ENCODE measurements at places on chromosomes 7 and 10.

GRCh38 chr7:45389073-45389872, 184.9 kb upstream of the ADCY1 start:
- DNase-seq, result no peak

GRCh38 chr7:101781439-101781838, 36.0 kb upstream of the CUX1 start:
- no peak for DNase-seq

DNA sequence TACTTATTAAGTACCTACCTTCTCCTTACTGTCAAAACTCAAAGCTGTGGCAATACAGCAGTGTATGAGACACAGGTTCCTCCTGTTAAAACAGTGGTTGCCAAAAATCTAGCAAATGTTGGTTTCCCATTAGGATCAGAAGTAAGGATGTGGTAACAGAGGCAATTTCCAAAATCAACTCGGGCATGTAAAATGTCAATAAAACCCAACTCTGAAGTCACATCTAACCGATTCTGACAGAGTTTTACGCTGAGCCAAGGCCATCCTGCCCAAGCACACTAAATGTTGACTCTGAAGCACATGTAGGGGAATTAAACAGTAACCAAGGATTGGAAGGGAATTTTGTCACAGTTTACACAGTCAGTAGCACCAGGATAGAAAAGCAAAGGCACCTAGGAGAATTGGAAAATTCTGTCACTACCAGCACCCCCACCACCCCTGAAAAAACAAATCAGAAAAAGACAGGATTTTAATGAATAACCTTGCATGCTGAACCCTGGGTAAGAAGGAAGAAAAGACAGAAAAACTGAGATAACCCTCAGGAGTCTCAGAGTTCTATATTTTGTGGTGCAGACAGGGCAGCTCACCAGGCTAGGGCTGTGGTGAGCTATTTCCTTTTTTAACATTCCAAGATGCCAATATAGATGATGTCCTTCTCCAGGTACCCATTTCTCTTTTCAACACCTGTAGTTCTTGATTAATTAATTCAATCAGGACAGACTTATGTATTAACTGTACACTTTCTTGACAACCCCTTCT, 119.5 kb downstream of the DOCK4 start:
- no peak for DNase-seq

- DNase-seq, result no peak
These were observed 58.9 kb upstream of the STRIP2 start for GRCh38 chr7:129375141-129375938.

- no peak for DNase-seq
These were observed 72.0 kb upstream of the PARD3 start for GRCh38 chr10:34886906-34887642.

DNA sequence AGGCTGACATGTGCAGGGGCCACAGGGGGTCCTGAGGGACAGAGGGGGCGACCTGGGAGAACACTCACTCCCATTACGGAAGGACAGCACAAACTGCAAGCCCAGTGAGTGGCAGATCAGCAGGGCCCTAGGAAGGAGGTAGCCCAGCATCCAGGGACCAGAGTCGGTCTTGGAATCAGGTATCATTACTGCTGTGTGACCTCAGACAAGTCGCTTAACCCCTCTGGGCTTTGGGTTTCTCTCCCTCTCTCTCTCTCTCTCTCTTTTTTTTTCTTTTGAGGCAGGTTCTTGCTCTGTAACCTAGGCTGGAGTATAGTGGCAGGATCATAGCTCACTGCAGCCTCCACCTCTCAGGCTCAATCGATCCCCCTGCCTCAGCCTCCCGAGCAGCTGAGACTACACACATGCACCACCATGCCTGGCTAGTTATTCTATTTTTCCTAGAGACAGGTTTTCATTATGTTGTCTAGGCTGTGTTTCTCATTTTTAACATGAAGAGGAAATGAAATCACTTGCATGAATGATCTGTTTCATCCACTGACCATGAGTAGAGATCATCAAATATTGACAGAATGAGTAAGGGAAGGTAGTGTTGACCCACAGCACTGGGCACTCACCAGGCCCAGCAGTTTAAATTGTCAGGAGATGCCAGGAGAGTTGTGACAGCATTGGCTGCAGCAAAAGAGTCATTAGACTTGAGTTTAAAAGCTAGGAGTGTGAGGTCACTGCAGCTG, 49.4 kb downstream of the BUB3 start:
- no peak for DNase-seq

GRCh38 chr10:69629897-69630650, at the start of gene FAM241B:
Gene FAM241B, plus strand, starts transcription at chr10:69630247. Its CDS starts 1,497 bp downstream, at chr10:69631744.
- DNase-seq, result peak; percentile 23

DNA sequence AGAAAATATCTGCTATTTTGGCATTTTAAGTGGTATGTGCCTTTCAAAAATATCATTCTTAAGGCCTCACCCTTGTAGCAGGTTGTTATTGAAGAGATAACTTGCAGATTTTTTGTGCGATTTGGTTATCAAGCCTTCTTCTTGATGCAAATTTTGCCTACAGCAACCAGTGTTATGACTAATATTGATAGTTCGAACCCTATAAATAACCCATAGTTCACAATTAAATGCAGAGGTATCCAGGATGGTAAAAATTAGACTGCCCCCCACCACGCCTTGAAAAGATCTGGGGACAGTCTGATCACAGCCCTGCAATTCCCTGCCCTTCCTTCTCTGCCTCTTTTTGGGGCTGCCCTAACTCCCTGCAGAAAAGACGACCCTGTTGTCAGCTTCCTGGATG, 28.4 kb upstream of the RAPGEF5 start:
- DNase-seq, result no peak

DNA sequence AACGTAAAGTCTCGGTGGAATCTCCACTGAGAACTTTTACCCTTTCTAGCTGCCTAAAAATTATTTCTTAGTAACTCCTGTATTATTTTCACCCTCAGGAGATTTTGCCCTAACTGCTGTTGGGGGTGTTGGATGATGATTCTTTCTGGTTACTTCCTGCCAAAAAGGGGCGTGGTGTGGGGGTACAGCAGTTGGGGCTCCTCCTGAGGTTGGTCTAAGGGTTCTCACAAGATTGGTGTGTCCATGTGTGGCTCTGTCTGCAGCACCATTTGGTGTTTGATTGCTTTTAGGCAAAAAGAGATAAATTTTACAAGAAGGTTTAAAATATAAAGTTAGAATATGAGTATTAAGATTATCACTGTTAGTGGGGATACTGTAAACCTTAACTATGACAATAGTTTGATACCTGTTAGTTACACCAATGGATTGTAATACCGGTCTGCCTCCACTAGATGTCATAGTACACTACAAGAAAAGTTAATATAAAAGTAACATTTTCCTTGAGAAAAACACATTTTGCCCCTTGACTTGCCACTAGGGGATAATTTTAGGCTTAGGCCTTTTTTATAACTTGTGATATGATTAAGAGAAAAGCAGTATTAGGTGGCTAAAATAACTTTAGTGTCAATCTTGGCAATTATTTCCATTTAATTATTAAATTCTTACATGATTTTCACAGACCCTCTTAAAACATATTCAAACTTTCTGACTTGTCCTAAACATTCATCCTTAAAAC, 928.7 kb downstream of the IPMK start:
- DNase-seq, result peak; percentile 49

DNA sequence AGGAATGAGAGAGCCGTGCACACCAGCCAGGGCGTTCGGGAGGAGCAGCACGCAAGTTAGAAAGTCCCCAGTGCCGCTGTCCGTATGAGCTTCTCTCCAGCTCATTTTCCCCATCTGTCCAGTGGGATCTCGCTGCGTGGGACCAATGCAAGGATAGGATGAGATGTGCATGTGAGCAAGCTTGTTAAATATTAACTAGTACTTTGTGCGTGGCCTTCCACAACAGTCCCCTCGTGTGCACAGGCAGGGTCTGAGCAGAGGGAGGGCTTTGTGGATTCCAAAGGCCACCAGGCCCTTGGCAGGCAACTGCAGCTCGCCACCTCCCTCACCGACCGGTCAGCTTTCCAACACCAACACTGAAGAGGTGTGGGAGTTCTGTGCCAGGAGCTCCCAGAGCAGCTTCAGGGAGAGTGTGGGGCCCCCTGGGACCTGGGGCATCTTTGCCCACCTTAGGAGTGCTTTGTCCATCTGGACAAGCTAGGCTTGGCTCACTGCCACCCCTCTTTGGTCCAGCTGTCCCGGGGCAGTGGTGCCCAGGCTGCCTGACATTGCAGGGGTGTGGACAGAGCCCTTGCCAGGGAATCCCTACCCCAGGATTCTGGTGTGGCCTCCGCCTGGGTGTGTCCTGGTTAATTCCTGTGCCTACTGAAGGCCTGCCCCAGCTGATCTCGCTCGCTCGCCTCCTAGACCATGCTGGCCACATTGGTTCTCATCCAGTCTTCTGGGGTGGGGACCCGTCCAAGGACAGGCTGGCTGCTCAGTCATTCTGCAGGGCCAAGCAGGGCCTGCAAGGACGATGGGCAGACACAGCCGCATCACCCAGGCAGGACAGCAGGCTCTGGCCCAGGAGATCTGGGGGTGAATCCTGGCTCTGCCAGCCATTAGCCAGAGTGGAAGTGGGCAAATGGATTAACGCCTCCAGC, 5.3 kb downstream of the FAM20C start:
- DNase-seq, result no peak

- DNase-seq, result no peak
These were observed 45.9 kb upstream of the TMEM72 start for GRCh38 chr10:44865289-44865671.

- DNase-seq, result peak; percentile 29
These were observed 25.6 kb downstream of the PUS7 start for GRCh38 chr7:105496521-105496920.

GRCh38 chr10:2256241-2256640, 518.9 kb upstream of the ADARB2 start:
- DNase-seq, result no peak

DNA sequence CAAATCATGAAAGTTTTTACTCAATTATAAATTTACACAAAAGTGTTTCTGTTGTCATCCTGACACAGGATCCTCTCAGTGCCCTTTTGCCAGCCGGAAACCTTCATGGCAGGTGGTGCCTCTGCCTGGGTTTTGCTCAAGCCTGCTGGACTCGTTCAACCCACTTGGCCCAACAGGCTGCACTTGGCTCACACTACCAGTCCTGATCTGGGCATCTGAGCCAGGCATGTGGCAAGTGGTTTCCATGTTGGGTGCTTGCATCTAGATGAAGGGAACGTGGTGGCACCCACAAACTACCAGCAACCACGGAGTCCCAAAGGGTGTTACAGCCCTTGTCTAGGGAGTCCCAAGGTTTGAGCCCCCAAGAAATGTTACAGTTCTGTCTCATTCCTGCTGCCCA, 162.3 kb upstream of the CSTF2T start:
- no peak for DNase-seq

DNA sequence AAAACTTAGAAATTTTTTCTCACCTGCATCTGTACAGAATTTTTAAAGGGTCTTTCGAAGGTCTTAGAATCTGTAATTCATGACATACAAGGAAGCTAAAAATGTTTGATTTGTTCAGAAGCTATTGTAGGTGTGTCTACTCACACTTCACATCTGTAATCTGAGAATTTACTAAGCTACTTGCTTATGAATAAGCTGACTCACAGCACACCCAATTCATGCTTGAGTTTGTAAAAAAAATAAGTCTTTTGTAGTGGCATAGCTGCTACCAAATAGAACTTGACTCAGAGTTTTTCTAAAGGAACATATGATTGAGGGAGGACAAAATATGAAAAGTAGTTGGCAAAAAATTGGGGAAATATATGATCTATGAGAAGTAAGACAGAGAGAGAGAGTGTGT, 12.7 kb upstream of the AGR2 start:
- peak; percentile 23 for DNase-seq

DNA sequence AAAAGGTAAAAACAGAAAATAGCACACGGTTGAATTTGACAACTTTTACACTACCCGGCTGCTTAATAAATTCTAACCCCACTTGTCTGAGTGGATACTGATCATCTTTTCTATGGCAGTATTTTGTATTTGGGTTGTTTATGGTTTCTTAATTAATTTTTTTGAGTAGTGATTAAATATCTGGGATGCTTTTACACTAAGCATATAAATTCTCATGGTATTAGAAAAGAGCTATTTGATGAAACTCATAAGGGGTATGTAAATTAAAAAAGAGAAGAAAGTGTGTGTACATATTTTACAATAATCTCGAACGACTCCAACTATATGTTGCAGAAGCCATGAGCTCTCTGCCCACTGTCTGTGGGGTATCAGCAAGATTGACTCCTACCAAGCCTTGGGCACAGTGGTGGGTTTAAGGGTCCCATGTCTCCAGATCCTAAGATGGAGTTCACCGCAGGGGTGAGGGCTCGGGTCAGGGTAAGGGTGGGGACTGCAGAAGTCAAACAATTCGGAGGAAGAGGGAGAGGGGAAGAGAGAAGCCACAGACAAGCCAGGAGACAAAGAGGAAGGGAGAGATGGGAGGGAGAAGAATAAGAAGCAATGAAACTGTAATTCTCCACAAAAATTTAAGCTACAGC, 7.6 kb upstream of the HOXA13 start:
- DNase-seq, result no peak

DNA sequence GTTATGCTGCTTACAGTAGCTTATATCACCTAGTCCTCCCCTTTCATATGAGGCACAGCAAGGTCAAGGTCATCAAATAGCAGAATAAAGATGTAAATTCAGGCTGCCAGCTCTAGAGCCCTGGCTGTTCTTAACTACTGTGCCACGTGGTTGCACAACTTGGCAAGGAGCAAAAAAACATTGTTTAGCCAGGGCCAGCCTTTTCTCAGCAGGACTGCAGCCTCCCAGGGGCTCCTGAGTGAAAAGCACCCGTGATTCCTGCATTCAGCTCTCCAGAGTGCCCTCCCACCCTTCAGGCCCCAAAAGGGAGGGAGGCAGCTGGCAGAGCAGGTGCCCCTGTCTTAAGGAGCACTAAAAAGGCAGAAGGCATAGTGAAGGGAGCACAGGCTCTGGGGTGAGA, 31.8 kb upstream of the TM9SF3 start:
- DNase-seq, result no peak

- no peak for DNase-seq
These were observed 218.8 kb upstream of the CELF2 start for GRCh38 chr10:10798864-10799192.

- peak; percentile 96 for DNase-seq
These were observed at the start of gene ZMIZ1 for GRCh38 chr10:79068562-79069324. Gene ZMIZ1, plus strand, starts transcription at chr10:79068966. Its CDS starts 132,667 bp downstream, at chr10:79201633.

- DNase-seq, result no peak
These were observed 1.3 kb upstream of the TRPV6 start for GRCh38 chr7:142886866-142887265.

GRCh38 chr7:135801877-135802276, 53.3 kb upstream of the FAM180A start:
- no peak for DNase-seq
